Stimulated activated CD4-positive, alpha-beta T cell treated with anti-CD3 and anti-CD28 coated beads, Interleukin-2, amount 100 ng/mL, for 24 hours (primary cell): ENCODE measurements at places on chromosomes 3 and 15.

DNA sequence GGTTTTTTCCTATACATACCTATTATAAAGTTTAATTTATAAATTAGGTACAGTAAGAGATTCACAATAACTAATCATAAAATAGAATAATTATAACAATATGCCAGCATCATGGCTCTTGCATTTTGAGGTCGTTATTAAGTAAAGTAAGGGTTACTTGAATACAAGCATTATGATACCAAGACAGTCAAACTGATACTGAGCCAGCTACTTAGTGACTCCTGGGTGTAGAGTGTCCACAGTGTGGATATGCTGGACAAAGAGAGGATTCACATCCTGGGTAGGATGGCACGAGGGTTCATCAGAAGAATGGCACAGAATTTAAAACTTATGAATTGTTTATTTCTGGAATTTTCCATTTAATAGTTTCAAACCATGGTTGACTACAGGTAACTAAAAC is 157.2 kb upstream of the IL12A start:
- no peak for DNase-seq

DNA sequence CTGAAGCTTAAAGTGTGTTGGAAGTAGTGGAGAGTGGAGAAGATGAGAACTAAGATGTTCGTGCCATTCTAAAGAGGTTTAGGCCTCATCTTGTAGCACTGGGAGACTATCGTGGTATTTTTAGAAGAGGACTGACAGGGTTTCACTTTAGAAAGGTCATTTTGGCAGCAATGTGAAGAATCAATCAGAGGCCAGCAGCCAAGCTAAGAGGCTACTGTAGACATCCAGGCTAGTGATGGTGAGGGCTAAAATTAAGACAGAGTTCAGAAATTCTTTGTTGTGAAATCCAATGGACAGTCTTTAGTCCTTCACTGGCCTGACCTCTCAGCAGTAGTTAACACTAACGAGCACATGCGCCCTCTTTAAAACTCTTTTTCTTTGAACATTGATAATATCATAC is 288.2 kb downstream of the TBL1XR1 start:
- DNase-seq: no peak

DNA sequence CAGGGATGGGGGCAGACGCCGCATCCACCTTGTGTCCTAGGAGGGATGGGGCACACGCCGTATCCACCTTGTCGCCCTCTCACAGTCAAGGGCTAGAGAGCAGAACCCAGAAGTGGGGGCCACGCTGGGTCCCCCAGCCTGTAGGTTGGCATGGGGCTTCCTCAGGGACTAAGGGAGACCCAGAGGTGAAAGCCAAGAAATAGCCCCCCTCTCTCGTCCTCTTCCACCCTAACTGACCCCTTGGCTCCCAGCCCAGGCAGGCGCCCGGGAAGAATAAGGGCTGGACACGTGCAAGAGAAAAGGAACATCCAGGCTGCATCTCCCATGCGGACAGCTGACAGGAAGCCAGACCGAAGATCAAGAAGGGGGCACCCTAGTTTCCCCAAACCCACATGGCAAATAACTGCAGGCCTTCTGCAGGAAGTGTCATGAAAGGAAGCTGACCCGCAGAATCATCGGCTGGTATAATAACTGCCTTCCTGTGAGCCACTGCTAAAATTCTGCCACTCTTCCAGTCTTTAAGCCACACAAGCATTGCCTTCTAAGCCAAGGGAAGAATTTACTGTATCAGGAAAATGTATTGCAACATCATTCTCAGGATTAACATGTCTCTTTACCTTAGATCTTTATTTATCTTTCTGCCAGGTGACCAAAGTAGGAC is 38.5 kb upstream of the TFRC start:
- DNase-seq: no peak

DNA sequence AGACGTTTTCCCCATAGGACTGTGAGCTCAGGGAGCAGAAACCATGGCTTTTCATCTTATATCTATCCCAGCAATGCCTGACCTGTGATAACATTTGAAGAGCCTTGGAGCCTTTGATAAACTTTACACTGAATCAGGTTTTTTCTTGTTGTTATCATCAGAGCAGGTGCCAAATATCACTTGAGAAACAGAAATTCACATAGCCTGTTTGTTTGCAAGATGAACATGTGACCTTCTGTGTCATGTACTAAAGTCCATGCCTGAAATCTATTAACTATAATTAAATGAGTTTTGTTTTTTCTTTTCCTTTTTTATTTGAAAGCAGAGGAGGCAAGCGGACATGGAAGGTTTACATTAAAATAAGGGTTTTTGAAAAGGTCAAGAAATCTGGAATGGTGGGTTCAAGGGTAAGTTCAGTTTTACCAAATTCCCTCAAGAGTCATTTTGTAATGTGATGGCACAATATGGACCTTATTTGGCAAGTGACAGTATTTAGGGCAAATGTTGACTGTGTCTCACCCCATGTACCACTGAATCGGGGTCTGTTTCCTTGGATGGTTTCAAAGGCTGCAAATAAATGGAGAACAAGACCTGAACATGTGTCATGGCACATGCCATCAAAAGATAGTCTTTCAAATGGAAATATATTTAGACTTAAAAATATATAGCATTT is 90.7 kb downstream of the NEK10 start:
- DNase-seq: no peak

- DNase-seq: no peak
These were observed 108.5 kb downstream of the CYP19A1 start for GRCh38 chr15:51229907-51230330.

GRCh38 chr15:52731004-52731403 is 51.8 kb upstream of the ATOSA start:
- DNase-seq: no peak

GRCh38 chr3:195142519-195142918 is 128.4 kb downstream of the XXYLT1 start:
- no peak for DNase-seq

DNA sequence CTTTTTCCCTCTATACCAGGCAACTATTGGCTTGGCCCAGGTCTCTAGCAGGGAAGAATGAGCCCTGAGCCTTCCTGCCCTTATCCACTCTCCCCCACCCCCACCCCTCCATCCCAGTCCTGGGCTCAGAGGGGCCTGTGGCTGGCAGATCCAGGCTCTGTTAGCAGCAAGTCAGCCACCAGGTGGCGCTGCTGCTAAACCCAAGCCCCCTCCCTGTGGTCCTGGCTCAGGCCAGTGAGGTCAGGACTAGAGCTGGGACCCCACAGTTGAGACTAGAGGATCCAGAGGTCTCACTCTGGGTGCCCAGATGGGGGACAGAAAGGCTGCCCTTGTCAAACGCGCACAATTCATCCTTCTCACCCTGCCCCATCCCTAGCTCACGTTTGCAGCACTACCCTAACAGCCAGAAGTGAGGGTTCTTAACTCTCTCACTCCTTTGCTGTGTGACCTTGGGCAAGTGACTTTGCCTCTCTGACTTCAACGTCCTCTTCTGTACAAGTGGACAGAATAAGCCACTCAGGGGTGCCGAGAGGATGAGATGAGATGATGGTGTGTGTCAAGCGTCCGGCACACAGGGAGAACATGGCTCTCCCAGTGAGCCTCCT is 46.8 kb upstream of the SLC6A1 start:
- DNase-seq: peak; percentile 56

DNA sequence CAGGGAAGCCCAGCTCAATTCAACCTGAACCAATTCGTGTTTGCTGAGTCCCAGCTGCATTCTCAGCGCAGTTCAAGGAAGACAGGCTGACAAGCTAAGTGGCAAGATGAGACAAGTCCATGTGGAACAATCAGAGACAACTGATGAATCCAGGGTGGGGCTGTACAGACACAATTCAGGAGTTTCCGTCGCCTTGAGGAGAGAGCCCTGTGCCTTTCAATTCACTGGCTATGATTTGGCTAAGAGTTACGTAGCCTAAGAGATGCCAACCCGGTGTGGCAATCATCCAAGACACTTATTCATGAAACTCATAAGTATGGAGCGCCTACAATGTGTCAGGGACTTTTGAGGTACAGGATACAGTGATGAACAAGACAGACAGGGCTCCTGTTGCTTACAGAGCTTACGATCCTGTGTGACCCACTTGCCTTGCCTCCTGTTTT is 15.5 kb upstream of the ZBED2 start:
- DNase-seq: no peak

GRCh38 chr3:123112232-123112631 is 45.4 kb downstream of the PDIA5 start:
- DNase-seq: no peak

DNA sequence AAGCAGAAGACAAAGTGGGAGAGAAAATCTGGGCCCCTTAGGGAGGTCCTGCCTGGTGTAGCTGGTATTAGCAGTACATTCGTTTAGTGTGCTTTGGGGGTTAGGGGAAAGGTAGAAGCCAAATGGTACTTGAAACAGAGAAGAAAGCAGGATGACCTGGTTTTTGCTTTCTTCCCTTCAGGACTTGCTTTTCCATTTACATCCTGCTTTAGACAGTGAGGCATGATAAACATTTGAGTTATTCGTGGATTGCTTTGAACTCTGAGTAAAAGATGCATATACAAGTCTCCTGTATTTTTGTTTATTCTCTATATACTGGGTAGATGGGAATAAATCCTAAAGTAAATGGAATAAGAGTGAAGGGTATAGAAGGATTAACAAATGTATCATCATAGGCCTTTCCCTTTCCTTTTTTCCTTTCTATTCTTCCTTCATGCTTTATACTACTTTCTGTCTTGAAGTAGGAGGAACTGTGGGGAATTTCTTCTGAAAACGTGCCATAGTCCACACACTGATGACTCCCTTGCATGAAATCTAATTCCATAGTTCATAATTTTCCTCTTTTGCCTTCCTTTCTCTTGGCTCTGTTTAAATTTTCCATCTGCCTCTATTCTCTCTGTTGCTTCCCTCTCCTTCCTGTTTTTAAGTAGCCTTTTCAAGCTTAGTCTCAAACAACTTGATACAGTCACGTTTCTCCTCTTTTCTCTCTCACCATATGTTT is 139.5 kb upstream of the RBMS3 start:
- no peak for DNase-seq

DNA sequence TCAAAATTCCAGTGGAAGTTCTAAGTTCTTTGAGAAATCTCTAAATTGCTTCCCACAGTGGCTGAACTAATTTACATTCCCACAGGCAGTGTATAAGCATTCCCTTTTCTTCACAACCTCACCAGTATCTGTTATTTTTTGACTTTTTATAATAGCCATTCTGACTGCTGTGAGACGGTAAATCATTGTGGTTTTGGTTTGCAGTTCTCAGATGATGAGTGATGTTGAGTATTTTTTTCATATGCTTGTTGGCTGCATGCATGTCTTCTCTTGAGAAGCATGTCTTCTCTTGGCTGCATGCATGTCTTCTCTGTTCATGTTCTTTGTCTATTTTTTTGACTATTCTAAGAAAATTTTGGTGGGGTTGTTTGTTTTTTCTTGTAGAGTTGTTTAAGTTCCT is 499.6 kb upstream of the CCDC54 start:
- no peak for DNase-seq

DNA sequence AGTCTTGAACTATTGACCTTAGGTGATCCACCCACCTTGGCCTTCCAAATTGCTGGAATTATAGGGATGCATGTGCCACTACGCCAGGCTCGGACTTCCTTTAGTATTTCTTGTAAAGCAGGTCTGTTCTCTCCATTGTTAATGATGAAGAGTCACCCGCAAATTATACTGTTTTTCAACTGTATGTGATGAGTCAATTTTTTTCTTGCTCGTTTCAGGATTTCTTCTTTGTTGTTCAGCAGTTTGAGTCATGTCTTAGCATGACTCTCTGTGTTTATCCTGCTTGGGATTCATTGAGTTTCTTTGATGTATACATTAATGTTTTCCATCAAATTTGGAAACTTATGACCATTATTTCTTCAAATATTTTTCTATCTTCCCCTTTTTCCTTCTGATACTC is 28.9 kb downstream of the GRAMD1C start:
- DNase-seq: no peak
